Tongue (tissue), 3 donors: ENCODE measurements at places on chromosomes 12 and 14. TPM values are rescaled to one million over a fixed set of nuclear protein-coding genes. Genes with fewer than 3 reads are reported as not detected.

Gene DLK1
- total RNA-seq = 1,117 TPM

Gene PIK3C2G
- total RNA-seq = 3.6 TPM

Gene NTS
- total RNA-seq = 2.2 TPM

Gene TAS2R10
- 2.8 TPM for total RNA-seq

GRCh38 chr12:53965281-53966084, 7.4 kb upstream of the HOXC11 start:
- DNase-seq = no peak

GRCh38 chr12:11555743-11556625, 93.5 kb upstream of the ETV6 start:
- DNase-seq = no peak

DNA sequence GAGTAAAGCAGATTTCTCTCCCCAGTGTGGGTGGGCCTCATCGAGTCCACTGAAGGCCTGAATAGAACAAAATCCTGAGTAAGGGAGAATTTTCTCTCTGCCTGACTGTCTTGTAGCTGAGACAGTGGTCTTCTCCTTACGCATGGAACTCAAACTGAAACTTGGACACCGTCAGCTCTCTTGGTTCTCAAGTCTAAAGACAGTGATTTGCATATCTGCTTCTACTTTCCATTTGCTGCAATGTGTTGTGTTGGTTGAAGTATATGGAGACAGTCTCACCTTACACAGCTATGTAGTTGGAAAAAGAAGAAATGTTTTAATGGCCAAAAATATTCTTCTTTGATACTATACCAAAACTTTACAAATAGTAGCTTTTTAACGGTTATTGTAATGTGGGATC, 160.2 kb upstream of the LMNTD1 start:
- DNase-seq = no peak

DNA sequence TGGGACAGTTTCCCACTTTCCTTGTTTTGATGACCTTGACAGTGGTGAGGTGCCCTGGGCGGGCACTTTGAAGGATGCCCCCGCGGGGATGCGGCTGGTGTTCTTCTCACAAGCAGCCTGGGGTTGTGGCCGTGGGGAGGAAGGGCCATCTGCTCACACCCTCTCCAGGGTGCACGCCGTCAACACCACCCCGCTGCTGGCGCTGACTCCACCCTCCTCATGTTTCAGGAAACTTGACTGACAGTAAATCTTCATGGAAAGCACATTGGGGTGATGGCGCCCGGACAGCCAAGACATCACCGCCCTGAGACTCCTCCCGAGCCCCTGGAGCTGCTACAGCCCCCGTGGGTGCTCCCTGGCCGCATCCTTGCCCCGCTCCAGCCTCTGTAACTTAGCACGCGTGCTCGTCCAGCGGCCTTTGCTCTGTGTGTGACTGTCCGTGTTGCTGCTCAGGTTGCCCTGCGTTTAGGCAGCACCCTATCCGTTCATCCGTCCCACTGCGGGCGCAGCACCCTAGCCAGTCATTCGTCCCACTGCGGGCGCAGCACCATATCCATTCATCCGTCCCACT, 150.2 kb upstream of the C14orf180 start:
- no peak for DNase-seq

- no peak for DNase-seq
These were observed 691.6 kb upstream of the FBXO33 start for GRCh38 chr14:40123816-40124215.
